Brain microvascular endothelial cell (primary cell): ENCODE measurements at places on chromosomes 7 and 10.

- DNase-seq: no peak
These were observed 348.2 kb upstream of the GRM3 start for GRCh38 chr7:86295526-86295925.

GRCh38 chr7:129375141-129375938 is 58.9 kb upstream of the STRIP2 start:
- no peak for DNase-seq

DNA sequence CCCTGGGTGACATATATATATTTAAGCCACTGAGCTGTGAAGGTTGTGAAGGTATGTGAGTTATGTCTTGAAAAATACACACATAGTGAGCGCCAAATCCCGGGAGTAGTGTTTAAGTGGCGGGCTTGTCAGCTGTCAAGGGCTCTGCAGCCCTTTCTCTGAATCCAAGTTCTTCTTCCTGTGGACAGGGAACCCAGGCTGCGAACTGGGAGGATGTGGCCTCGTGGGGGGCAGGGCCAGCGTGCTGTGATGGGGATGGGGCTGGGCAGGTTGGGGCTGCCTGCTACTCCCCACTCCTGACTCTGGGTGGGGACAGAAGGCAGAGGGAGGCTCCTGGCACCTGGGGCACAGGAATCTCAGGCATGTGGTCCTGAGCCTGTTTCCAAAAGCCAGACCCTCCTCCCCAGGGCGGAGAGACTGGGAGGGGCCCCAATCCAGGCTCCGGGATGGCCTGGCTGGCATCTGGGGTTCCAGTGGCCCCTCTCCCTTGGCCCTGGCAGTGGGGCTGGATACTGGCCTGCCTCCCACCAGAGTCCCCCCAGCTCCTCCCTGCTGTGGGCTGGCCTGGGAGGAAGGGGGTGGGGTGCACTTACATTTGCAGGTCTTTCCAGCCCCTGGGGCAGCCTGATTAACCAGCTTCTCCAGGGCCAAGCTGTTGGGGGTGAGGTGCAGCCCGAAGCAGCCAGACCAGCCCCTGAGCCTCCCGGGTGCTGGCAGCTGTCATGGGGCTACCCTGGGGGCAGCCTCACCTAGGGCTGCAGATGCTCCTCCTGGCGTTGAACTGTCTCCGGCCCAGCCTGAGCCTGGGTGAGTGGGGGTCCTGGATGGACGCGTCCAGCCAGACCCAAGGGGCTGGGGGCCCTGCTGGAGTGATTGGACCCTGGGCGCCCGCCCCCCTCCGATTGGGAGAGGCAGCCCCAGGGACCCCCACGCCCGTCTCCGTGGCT is at the start of gene UPK3B:
Gene UPK3B, plus strand, starts transcription at position 622 of the 947 bp plus-strand sequence. Its CDS starts 101 bp downstream, at position 723.
- DNase-seq: no peak

DNA sequence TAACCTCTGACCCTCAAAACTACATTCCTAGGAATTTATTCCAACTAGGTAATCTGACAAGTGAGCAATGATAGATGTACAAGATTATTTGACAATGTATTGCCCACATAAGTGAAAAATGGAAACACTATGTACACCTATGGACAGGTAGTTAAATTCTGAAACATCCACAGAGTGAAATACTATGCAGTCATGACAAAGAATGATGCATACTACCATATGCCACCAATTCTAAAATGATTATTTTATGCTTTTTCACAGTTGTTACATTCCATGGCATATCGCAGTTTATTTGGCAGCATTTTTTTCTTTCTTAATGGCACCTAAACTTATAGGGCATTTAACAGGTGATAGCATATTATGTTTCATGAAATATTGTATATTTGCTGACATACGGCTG is 20.1 kb upstream of the TNPO3 start:
- no peak for DNase-seq

GRCh38 chr7:36448781-36449379 is 59.2 kb downstream of the ANLN start:
- peak; percentile 25 for DNase-seq

DNA sequence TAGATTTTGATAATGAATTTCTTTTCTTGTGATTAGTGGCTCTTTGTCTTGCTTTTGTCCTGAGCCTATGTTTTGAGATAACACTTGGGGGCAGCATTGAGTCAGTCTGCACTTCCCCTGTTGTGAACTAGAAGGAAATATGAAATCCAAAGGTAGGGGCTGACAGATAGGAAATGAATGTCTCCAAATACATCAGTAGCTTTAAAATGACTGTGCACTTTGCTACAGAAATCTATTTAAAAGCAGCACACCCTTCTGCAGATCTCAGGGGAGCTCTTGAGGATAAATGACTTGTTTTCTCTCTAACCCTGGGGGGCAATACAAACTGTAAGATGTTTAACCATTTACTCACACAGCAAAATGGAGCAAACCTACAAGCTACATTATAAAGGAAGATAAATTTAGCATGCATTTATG is 176.0 kb upstream of the MYO3A start:
- DNase-seq: peak; percentile 40

GRCh38 chr7:44899443-44899842 is 14.1 kb upstream of the PURB start:
- DNase-seq: no peak

DNA sequence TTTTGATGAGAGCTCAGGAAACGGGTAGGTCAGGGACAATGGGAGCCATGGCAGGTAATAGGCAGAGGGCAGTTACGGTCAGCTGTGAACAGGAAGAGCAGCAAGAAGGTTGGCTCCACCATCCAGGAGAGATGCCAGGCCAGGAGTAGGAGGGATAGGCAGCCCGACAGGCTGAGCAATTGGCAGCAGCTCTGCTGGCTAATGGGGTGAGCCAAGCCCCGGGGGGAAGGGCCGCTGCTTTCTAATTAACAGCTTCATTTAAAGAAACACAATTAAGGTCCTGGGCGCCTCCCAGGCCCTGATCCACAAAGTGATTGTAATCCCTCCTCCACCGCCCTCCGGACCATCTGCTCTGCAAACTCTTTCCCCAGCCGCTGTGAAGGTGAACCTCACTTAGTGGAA is 23.7 kb downstream of the SH2B2 start:
- DNase-seq: no peak

DNA sequence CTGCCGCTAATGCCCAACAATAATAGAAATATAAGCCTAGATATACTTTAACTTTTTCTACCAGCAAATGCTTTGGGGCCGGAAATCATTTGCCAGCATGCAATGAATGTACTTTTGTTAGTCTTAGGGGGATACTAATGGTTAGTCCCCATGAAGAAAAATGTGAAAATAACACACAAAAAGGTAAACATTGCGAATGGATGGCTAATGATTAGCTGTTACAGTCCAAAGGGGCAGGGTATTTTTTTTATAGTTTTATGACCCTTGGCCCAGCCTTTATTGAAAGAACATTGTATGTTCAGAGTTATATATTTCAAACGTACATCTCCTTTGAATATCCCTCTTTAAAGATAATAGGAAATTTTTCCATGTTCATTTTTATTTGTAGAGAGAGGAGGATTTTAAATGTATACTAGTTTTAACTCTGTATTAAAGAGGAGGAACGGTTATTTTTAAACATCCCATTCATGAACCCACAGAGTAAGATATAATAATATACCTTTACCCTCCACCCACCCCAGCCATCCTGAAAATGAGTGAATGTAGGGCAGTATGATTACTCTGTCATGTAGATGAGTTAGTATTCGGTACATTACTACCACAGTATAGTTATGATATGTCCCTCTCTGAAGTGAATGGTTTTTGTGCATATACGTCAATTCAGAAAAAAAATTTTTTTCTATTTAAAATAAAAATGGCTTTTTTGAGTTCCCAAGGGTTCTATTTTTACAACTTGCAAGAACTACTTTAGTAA is 63.6 kb downstream of the ARID5B start:
- no peak for DNase-seq

DNA sequence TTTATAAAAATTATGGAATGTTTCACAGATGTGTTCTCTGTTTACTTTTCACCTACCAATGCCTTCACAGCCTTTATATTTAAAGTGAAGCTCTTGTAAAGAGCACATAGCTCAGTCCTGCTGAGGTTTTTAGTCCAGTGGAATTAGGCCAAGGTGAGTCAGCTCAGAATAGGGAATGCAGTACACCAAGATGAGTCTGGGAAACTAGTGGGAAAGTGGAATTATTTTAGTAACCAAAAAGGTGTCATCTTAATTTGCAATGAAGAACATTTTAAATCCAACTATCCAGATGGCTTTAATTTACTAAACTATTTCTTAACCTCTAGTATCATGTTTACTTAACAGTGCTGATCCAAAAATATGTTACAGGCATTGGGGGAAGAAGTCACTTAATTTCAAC is 236.3 kb upstream of the CTBP2 start:
- no peak for DNase-seq

GRCh38 chr10:28326516-28327490 is 23.9 kb upstream of the MPP7 start:
- DNase-seq: peak; percentile 67
